Activated CD4-positive, alpha-beta T cell treated with anti-CD3 and anti-CD28 coated beads for 1 hour (primary cell): ENCODE measurements at places on chromosomes 1 and 21.

DNA sequence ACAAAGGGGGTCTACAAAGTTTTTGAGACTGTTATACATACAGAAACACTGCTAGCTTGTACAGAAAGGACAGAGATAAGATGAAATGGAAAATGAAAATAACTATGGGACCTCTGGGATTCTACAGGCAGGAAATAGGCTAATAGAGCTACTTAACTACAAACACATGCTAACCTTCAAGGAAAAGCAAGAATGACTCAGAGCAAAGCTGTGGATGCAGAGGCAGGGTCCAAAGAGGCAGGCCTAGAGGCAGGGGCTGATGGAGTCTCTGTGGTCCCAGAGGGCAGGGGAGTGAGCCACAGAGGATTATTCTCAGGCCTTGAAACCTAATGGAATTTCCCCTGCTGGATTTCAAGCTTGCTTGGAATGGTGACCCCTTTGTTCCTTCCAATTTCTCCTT, 18.7 kb upstream of the GOLT1A start:
- no peak for DNase-seq

DNA sequence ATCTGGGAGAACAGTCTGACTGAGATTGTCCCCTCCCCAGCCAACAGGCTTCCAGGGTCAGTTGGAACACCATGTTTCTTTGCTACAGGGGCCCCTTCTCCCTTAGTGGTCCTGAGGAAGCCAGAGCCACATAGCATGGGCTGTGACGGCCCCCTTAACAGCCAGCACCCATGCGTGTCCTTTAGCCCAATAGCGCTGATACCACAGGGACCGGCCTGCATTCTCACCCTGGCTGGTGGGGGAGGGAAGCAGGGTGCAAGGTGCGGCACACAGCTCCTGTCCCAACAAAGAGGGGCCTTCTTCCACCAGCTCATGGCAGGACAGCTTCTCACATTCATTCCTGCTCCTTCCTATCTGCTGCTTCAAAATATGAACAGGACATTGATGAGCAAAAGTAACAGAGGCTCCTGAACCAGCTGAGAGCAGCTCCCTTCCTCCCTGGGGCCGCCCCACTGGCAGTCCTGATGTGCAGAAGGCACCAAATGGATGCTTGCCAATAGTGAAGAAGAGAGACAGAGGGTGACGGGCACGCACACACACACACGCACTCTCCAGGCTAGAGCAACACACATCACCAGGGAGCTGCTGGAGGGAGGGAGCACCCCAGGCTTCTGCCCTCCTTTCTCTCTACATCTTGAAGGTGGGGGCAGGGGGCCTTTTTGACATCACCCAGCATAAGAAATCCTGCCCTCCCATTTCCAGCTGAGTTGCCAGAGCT, 99.4 kb downstream of the CRYAA start:
- DNase-seq: no peak

- no peak for DNase-seq
Observed at GRCh38 chr1:246214708-246215509, 292.2 kb downstream of the SMYD3 start.

DNA sequence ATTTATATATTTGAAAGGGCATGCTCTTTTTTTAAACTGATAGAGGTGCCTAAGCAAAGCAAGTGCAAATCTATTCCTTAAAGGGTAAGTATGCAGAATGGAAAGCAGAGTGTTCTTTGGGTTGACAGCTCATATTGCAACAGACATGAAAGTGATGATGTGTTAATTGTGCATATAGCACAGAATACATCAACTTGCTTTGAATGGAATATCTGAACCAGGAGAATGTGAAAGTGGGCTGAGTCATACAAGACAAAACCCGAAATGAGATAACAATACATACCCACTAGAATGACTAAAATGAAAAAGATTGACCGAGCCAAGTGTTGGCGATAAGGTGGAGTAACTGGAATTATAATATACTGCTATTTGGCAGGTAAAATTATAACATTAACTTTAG, 4.3 kb downstream of the CR1 start:
- no peak for DNase-seq

DNA sequence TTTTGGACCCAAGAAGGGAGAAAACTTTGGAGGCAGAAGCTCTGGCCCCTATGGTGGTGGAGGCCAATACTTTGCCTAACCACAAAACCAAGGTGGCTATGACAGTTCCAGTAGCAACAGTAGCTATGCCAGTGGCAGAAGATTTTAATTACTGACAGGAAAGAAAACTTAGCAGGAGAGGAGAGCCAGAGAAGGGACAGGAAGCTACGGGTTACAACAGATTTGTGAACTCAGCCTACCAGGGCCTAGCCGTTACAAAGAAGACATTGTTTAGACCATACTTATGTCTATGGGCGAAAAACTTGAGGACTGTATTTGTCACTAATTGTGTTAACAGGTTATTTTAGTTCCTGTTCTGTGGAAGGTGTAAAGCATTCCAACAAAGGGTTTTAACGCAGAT, 10.4 kb upstream of the ACOT11 start:
- DNase-seq: no peak

- no peak for DNase-seq
Observed at GRCh38 chr1:168437821-168438220, 106.0 kb downstream of the XCL2 start.

GRCh38 chr21:30592140-30592539, at the start of gene KRTAP6-3:
Gene KRTAP6-3 (plus strand): TSS chr21:30592440. CDS start chr21:30592446, 6 bp downstream.
- no peak for DNase-seq

DNA sequence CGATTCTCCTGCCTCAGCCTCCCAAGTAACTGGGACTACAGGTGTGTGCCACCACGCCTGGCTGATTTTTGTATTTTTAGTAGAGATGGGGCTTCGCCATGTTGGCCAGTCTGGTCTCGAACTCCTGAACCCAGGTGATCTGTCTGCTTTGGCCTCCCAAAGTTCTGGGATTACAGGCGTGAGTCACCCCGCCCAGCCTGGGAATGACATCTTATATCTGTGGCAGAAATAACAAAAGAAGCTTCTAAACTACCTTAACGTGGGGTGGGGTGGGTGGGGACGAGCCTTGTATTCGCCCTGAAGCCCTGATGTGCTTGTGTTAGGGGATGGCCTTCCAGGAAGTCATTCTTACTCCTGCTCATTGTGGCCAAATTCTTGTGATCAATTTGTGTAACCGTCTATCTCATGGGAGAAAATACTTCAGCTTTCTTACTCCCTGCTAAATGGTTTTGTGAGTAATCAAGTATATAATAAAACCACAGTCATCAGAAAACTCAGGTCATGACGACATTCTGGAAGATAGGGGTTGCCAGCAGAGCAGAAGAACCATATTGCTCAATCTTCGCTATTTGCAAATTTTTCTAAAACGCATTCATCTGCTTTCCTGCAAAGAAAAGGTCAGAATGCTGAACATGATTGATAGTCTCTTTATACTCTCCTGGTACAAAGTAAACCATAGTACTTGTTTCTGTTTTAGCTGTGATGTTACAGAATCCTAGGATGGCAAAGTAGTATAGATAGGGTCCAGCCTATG, 63.2 kb downstream of the DIRAS3 start:
- DNase-seq: no peak

- DNase-seq: no peak
Observed at GRCh38 chr1:46749921-46750404, 31.0 kb upstream of the EFCAB14 start.

DNA sequence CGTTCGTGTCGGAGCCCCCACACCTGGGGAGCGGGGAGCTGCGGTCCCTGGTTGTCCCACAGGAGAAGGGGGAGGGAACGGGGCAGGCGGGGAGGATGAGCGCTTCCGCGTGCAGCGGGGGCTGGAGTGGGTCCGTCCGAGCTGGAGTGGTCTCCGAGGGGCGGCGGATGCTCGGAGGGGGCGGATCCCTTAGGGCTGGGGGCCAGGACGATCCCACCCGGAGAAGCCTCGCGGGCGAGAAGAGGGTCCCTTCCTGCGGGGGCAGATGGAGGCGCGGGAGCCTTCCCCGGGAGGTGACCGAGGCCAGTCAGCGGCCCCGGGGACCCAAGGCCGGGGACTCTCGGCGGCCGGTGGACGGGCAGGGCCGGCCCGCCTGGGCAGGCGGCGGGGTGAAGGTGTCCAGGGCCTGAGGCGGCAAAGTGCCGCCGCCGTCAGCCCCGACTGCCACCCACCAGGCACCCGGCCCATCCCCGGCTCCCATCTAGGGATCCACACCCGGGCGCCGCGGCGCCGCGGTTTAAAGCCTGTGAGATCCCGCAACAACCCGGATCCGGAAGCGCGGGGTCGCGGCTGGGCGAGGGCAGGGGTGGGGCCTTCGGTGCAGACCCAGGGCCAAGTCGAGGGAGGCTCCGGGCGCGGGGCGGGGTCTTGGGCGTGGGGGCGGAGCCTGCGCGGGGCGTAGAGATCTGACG, 5.3 kb upstream of the CCDC27 start:
- DNase-seq: peak; percentile 80

DNA sequence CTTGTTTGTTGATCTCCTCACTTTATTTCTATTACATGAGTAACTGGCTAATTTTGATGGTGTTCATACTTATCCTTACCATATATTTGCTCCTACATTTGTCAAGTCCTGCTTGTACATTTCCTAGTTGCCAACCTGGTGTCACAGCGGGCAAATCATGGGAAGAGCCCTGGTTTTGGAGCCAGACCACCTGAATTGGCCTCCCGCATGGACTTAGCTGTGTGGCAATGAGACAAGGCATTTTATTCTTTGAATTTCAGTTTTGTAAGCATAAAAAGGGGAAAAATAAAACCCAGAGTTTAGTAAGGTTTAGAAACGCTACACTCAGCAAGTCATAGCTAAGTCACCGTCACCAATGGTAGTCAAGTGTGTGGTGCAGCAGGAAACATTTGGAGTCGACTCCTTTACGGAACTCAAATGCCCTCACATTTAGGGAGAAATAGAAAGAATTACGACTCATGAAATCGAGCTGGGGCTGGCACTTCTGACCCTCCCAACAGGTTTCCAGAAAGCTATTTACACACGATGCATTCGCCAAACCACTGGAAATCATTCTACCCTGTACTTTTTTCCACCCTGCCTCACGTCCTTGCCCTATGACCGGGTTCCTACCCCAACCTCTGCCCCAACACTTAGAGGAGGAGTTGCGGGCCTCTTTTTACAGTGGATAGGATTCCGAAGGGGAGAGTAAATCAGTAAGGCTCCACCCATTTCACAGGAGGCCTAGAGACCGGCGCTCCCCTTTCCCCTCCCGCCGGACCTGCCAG, 492 bp upstream of the PGM1 start:
- no peak for DNase-seq

GRCh38 chr1:24191860-24192259, 4.8 kb upstream of the IFNLR1 start:
- no peak for DNase-seq

GRCh38 chr1:75600781-75601180, 10.1 kb downstream of the SLC44A5 start:
- no peak for DNase-seq

GRCh38 chr21:26405735-26406361, 167.2 kb downstream of the CYYR1 start:
- no peak for DNase-seq

DNA sequence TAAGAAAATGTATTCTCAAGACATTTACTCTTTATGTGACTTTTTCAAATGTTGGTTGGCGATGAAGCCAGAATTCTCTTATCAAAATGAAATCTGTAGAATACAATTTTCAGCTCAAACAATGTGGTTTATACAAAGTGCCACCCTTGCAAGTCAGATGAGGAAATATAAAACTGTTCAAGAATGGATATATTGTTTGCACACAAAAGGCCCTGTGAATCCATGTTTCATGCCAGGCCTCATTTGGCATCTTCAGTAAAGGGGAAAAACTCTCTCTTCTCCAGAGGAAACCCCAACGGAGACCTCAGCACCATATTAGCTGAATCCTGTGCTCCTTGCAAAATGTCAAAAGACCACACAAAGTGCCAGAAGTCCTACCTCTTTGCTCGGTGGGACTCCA, 310.4 kb downstream of the RRAGC start:
- no peak for DNase-seq

DNA sequence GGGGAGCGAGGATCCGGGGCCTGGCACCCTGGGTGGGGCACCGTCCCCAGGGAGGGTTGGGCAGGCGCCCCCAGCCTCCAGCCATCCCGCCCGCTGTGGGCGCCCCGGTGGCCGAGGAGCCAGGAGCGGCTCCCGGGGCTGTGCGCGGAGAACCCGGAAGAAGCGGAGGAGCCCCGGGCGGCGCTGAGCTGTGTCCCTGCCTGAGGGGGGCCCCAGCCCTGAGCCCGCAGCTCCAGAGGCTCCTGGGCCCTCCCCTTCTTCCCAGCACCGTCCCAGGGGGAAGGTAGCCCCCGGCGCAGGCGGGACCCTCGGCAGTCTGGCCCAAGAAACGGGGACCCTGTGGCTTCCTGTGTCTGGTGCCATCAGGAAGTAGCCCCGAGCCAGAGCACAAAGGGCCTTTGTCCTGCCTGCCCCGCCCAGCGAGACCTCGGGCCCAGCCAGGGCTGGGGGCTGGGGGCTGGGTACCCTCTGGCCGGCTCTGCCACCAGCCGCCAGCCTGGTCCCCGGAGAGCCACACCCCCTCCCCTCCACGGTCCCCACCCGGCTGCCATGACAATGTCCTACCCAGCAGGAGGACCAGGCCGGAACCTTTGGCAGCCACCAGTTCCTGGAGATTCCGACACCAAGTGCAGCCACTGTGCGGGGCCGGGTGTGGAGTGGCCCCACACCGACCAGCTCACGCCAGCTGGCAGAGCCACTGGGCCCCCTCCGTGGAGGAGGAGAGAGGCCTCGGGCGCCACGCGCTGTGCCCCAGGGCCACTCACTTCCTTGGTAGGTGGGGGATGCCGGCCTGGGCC, 15.6 kb upstream of the TTLL10 start:
- DNase-seq: no peak

DNA sequence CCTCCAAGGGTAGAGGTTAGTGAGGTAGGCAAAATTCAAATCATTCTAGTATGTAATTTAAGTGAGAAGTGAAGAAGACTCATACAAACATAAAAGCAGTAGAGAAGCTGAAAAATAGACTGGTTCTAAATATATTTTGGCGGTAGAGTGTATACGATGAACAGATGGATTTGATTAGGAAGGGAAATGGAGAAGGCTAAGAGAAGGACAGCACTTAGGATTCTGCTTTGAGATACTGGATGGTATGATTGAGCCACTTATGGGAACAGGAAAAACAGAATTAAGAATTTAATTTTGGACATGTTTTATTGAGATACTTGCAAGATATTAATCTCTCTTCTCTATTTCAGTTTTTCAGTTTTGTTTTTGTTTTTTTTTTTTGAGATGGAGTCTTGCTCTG, 60.1 kb downstream of the EPB41 start:
- no peak for DNase-seq

DNA sequence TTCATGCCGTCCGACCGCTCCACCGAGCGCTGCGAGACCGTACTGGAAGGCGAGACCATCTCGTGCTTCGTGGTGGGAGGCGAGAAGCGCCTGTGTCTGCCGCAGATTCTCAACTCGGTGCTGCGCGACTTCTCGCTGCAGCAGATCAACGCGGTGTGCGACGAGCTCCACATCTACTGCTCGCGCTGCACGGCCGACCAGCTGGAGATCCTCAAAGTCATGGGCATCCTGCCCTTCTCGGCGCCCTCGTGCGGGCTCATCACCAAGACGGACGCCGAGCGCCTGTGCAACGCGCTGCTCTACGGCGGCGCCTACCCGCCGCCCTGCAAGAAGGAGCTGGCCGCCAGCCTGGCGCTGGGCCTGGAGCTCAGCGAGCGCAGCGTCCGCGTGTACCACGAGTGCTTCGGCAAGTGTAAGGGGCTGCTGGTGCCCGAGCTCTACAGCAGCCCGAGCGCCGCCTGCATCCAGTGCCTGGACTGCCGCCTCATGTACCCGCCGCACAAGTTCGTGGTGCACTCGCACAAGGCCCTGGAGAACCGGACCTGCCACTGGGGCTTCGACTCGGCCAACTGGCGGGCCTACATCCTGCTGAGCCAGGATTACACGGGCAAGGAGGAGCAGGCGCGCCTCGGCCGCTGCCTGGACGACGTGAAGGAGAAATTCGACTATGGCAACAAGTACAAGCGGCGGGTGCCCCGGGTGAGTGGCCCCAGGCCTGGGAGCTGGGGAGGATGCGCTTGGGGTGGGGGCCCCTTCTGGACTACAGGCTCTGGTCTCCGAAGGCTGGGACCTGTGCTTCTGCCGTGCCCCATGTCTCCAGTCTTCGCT, 1.1 kb downstream of the SKI start:
- DNase-seq: peak; percentile 40
